Activated T-helper 1 cell treated with anti-CD3 and anti-CD28 coated beads, Interleukin-2, amount 50 U/mL, for 16 hours (primary cell): ENCODE measurements at places on chromosomes 6 and 20.
A peak's percentile ranks its signal among the peaks of the same experiment; 100 is the strongest.

- DNase-seq = peak; percentile 4
These were observed 416 bp downstream of the PTPRK start for GRCh38 chr6:128519931-128520435.

DNA sequence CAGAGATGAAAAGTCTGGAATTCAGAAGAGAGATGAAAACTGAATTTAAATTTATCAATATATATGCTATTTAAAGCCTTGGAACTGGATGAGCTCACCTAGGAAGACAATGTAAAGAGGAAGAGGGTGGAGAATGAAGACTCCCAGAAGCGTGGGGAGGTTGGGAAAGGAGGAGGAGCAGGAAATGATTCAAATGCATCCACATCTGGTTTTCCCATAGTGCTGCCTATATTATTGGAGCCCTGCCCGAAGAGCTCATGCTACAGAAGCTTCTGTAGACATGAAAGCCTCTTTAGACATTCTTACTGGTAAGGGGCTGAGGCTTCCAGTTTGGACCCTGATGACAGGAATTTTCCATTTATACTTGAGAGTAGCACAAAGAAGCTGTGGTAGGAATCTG, 19.2 kb downstream of the PDE7B start:
- no peak for DNase-seq

GRCh38 chr6:40348591-40348990, 238.6 kb downstream of the LRFN2 start:
- no peak for DNase-seq

DNA sequence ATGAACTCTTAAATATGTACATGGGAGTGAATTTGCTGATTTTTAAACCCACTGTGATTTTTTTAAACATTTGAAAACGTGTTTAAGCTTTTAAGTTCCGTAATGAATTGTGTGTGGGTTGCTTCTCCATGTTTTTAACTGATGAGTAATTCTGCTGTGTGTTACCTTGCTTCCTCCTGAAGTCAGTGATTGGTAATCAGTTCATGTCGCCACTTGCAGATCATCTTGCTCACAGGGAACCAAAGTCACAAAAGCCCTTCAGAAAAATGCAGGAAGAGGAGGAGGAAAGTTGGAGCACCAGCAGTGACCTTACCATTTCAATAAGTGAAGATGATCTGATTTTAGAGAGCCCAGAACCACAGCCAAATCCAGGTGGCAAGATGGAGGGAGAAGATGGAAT, 36.7 kb downstream of the KIZ start:
- no peak for DNase-seq

DNA sequence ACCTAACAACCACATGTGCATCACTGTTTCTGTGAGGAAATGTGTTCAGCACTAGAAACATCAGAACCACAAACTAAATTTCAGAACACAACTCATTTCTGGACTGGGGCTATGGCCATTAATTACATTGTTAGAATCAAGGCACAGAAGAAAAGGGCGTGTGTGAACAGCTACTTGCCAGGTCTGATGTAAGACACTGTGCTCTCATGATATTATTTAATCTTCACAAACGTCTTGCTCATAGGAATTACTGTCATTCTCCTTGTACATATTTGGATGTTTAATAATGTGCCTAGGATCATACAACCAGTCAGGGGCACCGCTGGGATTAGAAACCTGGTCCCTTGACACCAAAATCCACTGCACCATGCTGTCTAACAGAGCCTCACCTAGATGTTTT, 14.8 kb downstream of the ADGRF1 start:
- no peak for DNase-seq

DNA sequence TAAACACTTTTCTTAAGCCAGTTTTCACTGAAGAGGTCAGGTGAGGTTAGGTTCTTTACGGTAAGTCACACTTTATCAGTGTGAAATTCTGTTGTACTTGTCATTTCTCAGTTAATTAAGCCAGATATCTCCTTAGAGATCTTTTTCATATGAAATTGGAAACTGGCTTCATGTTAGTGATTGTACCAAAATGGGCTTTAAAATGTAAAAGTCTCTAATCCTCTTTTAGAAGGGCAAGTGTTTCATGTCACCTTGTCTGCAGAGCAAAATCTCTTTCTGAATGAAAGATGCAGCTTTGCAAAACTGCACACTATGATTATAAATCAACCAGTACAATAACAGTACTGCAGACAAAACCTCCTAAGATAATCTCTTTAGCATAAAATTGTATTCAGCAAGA, 209.2 kb upstream of the RNF217 start:
- no peak for DNase-seq

DNA sequence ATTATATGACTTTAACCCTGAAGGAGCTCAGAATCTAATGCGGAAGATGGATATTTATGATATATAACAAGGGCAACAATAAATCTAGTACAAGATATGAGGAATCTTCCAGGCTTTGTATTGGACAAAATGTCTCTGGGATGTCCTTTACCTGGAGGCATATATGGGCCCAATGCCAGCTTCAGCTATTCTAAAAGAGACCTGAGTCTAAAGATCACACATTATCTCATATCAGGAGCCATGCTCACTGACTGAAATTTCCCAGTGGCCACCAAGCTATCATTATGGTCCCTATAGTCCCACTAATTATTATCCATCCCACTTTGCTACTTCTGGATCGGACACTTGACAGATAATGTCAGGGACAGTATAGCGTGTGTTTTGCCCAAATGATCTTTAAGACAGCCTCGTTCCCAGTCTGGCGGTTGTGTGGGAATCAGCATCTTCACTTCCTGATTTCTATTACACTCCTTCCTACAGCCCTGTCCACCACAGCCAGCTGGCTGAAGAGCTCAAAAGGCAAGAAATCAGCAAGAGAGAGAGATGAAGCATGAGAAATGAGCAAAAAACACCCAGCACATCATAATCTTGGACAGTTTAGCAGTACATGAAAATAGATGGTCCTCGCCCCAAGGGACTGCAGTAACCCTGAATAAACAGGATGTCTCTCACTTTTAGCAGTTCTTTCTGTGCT, 34.9 kb downstream of the KLHL31 start:
- no peak for DNase-seq

- DNase-seq = no peak
These were observed 1309.4 kb downstream of the EPHA7 start for GRCh38 chr6:92109956-92110355.

- DNase-seq = no peak
These were observed 208.4 kb downstream of the CENPW start for GRCh38 chr6:126548300-126548699.

- DNase-seq = no peak
These were observed 12.1 kb downstream of the NHSL1 start for GRCh38 chr6:138487102-138487604.

- DNase-seq = no peak
These were observed 637.8 kb downstream of the RFPL4B start for GRCh38 chr6:112984899-112985298.

DNA sequence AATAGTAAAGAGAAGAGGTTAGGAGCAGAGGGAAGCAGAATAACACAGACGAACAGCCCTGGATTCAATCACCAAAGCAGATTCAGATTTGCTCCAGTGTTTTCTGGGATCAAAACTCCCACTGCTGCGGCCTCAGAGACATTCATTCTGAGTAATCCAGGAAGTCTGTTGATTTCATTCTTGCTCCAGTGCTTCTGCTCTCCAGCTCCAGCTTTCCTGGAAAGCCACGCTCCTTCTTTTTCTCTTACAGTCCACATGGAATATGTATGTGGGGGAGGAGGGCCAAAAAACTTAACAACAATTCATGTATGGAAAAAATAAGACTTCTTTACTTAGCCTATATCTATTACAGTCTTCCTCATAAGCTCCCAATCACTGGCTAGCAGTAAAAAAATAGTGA, 26.4 kb upstream of the UST start:
- no peak for DNase-seq

GRCh38 chr6:150800674-150801314, 64.7 kb upstream of the MTHFD1L start:
- DNase-seq = no peak

GRCh38 chr6:142542704-142543233, 241.0 kb downstream of the ADGRG6 start:
- DNase-seq = no peak

DNA sequence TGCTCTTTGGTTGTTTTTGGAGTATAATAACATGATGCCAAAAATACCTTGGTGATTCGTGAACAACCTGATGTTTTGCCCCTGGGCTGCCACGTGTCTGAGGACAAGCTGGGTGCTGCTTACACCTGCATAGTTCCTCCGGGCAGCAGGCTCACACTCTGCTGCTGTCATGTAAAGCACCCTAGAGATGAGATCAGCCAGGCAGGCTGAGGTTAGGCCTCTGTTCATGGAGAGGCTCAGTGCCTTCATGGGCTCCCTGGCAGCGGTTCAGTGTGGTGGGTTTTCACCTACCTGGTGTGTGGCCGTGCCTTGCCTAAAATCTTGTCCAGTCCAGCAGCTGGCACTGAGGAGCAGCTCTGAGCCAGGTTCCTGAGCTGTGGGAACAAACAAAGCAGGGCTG, 60.1 kb upstream of the TAGAP start:
- no peak for DNase-seq

- no peak for DNase-seq
These were observed 188.9 kb upstream of the TAB2 start for GRCh38 chr6:149128489-149129145.

- no peak for DNase-seq
These were observed 13.5 kb downstream of the KCNK17 start for GRCh38 chr6:39300739-39301138.

GRCh38 chr6:52489881-52490280, 69.7 kb downstream of the EFHC1 start:
- DNase-seq = no peak

DNA sequence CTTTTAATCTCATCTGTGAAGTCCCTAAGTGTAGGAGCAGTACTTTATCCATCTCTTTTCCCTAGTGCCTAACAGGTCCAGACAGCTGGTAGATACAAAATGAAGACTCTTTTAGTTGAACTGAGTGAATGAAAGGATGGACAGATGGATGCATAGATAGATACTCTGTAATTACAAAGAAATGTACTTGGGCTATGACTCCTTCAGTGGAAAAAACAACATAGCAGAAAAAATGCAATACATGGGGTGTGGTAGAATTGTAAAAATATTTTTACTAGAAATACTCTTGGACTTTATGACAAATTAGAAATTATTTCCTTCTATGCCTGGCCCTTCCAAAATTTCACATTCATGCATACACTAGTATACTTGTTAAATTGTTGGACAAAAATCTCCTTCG, 29.3 kb downstream of the KCNQ5 start:
- no peak for DNase-seq

GRCh38 chr20:17735206-17735804, 35.5 kb downstream of the BANF2 start:
- no peak for DNase-seq

- no peak for DNase-seq
These were observed 178.2 kb upstream of the THEMIS start for GRCh38 chr6:128079021-128079420.

DNA sequence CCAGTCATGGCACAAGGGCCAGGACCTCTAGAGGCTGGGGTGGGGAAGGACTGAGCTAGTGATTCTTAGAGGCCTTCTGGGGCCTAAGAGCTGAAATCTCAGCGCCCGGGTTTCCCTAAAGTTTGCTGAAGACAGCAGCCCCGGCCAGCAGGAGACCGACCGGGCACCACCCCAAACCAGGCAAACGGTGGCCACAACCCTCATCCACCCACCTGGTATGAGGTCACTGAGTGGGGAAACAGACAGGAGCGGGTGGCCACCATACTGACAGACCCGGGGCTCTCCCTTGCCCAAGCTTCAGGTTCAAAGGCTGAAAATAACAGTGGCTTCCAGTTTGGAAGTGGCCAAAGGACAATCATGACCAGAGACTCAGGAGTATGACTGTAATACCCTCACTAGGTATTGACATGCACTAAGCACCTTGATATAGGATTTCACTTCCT, 35.0 kb upstream of the ID1 start:
- no peak for DNase-seq

GRCh38 chr6:153958860-153959259, 80.2 kb upstream of the OPRM1 start:
- no peak for DNase-seq

DNA sequence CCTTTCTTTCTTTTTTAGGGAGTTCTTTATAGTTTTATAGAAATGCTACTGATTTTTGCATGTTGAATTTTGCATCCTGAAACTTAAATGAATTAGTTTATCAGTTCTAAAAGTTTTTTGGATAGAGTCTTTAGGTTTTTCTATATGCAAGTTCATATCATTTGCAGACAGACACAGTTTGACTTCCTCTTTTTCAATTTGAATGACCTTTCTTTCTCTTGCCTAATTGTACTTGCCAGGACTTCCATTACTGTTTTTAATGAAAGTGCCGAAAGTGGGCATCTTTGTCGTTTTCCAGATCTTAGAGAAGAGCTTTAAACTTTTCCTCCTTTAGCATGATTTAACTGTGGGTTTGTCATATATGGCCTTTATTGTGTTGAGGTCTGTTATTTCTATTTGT, 21.1 kb upstream of the EDN1 start:
- DNase-seq = no peak

DNA sequence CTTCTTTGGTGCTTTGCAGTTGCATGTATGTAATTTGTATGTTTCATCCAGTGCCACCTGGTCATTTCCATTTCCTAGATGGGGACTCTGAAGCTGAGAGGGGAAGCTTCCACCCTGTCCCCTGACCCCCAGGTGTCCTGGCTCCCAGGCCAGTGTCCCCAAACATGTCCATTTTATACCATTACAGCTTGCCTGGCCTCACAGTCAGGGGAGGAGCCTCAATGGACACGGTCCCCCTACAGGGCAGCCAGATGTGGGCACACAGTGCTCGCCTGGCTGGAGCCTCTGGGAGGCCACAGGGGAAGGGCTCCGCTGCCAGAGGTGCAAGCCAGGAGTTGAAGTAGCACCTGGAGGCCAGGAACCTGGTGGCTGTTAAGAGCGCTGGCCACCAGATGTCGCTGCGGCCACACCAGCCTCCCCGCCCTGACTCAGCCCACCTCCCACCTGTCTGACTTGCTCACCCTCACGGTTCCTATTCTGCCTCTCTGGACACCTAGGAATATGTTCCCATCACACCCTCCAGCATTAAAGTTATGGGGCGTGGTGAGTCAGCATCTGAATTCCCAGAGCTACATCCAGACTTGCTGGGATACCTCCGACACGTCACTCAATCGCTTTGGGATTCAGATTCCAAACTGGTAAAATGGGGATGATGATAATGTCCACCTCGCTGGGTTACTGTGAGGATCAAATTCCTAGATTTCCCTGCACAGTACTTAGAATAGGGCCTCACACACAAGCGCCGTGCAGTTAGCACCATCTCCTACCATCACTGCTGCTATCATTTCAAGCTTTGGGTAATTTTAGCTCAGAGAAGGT, 107.4 kb downstream of the SULF2 start:
- peak; percentile 26 for DNase-seq

DNA sequence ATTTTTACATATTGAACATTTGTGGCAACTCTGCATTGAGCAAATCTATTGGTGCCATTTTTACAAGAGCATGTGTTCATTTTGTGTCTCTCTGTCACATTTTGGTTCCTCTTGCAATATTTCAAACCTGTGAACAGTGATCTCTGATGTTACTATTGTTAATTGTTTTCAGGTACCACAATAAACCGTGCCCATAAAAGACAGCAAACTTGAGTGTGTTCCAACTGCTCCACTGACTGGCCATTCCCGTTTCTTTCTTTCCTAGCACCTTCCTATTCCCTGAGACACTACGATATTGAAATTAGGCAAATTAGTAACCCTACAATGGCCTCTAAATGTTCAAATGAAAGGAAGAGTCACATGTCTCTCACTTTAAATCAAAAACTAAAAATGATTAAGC, 79.6 kb downstream of the REV3L start:
- no peak for DNase-seq

GRCh38 chr6:27836141-27836782, 75.9 kb downstream of the OR2B2 start:
- no peak for DNase-seq

GRCh38 chr6:22042706-22043105, 254.1 kb downstream of the PRL start:
- no peak for DNase-seq

GRCh38 chr6:4304927-4305455, 169.6 kb upstream of the ECI2 start:
- no peak for DNase-seq
